ENCODE measurements at places on chromosomes 12 and 14.

- no peak for DNase-seq
Observed at GRCh38 chr14:55911776-55912175, 206.4 kb upstream of the PELI2 start.

GRCh38 chr14:70472253-70473159 is 20.5 kb downstream of the ADAM21 start:
- DNase-seq, result no peak

DNA sequence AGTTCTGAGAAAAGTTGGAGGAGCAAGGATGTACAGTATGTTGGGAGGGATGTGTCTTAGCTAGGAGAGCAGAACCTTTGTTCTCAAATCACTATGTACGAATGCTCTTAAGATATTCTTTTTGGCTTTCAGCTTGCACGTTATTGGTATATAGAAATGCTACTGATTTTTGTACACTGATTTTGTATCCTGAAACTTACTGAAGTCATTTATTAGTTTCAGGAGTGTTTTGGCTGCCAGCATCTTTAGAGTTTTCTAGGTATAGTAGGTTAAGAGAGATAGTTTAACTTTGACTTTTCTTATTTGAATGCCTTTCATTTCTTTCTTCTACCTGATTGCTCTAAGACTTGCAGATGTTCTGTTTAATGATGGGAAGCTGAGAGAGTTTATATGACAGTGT is 442.8 kb upstream of the FBXO33 start:
- no peak for DNase-seq

GRCh38 chr12:4031703-4032291 is 158.6 kb upstream of the PARP11 start:
- no peak for DNase-seq

DNA sequence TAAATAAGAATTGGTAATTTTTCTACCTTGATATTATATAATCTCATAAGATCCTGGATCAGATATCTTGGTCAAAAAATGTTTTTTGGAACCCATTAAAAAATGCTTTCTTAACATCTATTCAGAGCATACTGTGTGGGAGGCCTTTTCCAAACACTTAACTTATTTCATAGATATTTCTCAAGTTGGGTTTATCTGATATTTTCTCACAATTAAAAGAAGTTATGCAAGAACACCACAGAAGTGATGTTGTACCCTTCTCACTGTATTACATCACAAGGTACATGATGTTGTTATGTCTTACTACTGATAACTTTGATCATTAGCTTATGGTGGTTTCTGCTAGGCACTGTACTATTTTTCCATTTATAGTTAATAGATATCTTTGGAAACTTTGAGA is 23.4 kb upstream of the PRPF39 start:
- no peak for DNase-seq

DNA sequence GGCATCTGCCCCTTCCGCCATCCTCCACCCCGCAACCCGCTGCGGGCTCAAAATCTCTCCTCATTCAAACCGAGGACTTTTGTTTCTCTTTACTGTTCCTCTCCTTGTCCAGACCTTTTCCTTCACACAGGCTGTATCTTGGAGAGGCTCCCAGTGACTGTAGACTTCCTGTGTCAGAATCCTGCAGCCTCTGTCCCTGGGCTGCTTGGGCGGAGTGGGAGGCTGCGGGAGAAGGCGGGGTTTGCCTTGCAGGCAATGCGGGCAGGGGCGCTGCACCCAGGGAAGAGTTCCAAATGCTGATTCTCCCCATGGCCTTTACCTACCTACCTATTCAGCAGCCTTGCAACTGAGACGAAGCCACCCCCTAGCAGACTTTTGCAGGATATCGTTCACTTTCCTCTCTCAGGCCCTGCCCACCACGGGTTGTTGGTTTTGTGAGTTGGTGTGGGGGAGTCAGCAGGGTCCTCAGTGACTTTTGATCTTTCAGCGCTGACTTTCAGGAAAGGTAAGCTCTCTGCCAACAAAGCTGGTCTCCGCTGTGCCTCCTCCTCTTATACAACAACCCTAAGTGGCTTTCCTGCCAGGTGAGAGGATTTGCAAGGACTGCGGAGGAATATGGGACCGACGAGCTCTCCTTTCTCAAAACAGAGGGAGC is 79.0 kb upstream of the KCNA1 start:
- DNase-seq, result no peak

- no peak for DNase-seq
Observed at GRCh38 chr14:33515441-33515840, 435.4 kb downstream of the EGLN3 start.

DNA sequence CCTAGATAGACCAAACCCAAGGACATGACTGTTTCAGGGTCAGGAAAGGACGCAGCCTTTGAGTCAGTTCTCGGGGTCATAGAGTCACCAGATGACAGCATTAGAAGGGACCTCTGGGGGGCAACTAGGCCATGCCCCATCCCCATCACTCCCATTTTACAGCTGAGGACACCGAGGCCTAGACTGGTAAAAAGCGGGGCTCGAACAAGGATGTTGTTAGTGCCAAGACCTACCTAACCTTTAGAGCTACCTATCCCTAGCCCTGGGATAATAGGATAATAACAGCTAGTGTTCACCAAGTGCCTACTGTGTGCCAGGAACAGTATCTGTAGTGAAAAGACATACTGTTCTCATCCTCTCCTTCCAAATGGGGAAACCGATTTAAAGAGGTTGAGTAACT is 48.7 kb downstream of the PLEKHG3 start:
- DNase-seq, result no peak

DNA sequence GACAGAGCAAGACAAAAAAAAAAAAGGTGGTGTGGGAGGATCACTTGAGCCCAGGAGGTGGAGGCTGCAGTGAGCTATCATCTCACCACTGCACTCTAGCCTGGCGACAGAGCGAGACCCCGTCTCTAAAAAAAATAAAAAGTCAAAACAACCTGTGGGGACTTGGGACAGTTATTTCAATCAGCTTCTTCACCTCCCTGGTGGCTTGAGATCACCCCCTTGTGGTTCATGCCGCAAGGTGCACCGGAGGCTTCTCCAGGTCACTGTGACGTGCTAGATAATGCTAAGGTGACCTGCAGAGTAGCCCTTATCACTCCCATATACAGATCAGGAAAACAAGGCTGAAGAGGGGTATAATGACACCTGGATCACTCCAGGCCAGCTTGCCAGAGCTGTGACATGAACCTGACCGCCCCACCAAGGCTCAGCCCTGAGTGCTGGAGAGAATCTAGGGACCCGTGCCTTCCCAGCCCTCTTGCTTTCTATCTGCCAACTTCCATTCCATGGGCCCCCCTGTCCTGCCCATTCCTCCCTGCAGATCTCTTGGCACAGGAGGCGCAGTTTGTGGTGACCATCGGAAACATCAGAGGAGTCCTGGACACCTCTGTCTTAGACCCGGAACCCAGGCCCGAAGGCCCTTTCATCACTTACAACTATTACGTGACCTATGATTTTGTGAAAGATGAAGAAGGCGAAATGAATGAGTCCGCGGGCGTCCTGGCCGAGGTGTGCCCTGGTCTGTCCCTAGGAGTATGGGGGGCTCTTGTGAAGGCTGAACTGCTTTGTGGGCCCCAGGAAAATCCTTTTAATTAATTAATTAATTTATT is 8.1 kb downstream of the LRRC43 start:
- DNase-seq, result peak; percentile 73

GRCh38 chr14:76456200-76456599 is 80.3 kb downstream of the ESRRB start:
- DNase-seq, result no peak

DNA sequence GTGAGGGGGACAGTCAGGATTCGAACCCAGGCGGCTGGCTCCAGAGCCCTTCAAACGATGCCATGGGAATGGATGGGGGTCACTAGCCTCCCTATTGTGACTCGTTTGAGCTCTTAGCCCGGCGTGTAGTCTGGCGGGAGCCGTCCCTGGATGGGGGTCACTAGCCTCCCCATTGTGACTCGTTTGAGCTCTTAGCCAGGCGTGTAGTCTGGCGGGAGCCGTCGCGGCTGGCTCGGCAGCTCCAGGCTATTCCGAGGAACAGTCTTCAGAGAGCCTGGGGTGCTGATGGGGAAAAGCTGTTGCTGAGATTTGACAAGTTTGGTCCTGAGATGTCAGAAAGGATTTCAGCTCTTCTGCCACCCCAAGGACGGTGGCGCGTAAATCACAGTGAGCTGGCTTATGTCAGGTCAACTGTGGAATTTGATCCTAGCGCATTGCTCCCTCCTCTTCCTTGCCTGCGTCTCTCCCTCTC is 58.3 kb downstream of the CALM1 start:
- no peak for DNase-seq

- DNase-seq, result no peak
Observed at GRCh38 chr14:31835049-31835448, 242.1 kb upstream of the ARHGAP5 start.

DNA sequence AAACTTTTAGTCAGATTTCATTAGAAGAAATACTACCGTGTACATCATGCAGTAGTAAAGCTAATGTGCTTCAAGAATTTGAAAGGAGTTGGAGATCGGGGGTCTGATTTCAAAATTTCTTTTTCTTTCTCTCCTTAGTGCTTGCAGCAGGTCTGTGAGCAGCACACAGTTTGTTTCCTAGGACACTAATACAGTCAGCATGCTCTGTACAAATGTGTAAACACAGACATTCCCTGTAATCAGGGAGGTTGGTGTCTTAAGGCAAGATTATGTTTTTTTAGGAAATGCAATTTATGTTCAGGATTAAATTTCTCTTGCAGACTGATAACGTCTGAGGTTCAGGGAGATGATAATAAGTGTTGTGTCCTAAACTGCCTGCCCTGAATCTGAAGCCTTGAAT is 142.7 kb downstream of the ALX1 start:
- no peak for DNase-seq

DNA sequence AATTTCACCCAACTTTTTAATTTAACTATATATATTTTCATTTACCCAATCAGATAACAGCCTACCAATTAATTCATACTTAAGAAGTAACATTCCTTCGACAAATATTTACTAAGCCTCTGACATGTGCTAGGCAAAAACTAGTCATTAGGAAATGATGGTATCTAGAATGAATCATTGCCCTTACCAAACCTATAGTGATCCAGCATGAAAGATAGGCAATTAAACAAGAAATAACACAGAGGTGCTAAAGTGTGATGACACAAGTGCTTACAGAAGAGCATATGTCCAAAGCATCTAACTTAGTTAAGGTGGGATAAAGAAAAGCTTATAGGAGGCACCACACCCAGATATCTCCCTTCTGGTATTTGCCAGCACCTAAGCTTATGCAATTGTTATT is 166.5 kb upstream of the RASSF8 start:
- no peak for DNase-seq

GRCh38 chr14:32005628-32006027 is 71.5 kb upstream of the ARHGAP5 start:
- DNase-seq, result no peak

DNA sequence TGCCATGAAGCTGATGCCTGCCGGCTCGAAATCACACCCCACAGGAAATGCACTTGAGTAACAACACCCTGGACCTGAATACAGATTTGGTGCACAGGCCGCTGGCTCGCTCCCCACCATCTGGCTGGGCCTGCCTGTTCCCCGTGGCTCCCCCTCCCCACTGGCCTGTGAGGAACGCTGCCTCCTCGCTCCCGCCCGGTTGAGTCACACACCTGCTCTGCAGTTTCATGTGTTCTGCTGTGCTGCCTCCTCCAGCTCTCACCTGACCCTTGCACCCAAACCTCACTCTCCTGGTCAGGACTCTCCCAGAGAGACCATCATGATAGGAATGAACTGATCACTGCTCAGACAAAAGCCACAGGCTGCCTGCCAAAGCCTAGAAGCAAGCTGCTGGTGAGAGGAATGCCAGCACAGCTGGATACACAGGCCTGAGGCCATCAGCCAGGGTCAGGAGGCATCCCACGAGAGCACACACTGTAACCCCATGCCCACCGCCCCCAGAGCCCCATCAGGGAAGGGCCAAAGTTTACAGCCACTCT is 3.8 kb upstream of the SIVA1 start:
- DNase-seq, result no peak

GRCh38 chr14:102878970-102879460 is 43.4 kb upstream of the AMN start:
- DNase-seq, result no peak

DNA sequence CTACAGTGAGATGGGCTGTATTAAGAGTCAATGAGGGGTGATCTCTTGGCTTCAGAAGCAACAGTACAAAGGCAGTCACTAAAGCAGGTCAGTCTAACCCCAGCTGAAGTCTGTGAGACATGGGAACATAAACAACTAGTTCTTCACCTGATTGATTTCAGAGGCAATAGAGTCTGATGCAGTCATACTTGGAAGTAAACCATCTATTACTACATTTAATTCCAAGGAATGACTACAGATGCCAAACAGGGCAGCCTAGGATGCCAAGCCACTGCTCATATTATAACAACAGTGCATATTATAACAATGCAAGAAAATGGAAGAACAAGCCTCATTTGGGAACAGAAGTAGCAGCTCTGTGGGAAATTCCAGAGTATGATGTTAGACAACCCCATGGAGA is 35.8 kb downstream of the GRIN2B start:
- no peak for DNase-seq

DNA sequence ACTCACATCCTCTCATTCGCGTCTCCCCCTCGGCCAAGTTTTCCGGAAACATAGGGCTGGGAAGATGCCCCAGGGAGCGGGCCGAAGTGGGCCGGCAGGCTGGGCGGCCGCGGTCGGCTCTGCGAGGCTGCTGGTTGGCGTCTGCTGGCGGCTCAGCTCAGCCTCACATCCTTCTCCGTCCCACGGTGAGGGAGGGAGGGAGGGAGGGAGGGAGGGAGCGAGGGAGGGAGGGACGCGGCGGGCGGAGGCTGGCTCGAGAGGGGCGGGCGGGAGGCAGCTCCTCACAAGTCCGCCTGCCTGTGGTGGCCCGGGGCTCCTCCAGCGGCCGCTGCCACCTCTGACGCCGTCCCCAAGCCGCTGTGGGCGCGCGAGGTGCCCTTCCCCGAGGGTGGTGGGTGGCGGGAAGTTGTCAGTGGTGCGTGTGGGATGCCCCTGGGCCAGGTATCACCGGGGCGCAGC is 93.8 kb downstream of the RFLNA start:
- peak; percentile 53 for DNase-seq

- no peak for DNase-seq
Observed at GRCh38 chr12:16027002-16027401, 115.9 kb downstream of the DERA start.

DNA sequence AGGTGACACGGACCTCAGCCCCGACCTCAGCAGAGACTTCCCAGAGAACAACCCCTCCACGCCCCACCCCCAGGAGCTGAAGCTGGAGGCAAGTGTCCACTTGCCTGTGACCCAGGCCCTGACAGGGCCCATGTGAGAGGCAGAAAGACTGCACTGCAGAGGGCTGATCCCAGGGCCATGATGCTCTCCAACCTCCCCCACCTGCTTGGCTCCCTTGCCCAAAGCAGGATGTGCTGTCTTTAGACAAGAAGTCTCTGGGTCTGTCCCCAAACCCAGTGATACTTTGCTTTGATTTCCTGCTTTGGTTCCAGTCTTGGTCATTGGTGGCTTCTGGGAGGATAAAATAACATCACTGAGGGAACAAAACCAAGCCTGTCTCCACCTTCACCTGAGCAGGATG is 59.4 kb downstream of the BCL11B start:
- no peak for DNase-seq
